ENCODE measurements at places on chromosomes 3 and 15.

- no peak for DNase-seq
Observed at GRCh38 chr15:73176598-73176997, 124.3 kb downstream of the NEO1 start.

GRCh38 chr3:126135406-126136076 is 44.8 kb downstream of the ALDH1L1 start:
- no peak for DNase-seq

GRCh38 chr3:55066551-55067047 is 138.7 kb upstream of the LRTM1 start:
- no peak for DNase-seq

- DNase-seq: no peak
Observed at GRCh38 chr3:62566022-62566557, 192.7 kb upstream of the FEZF2 start.

GRCh38 chr3:163422671-163423070 is 1655.6 kb downstream of the SI start:
- no peak for DNase-seq

- no peak for DNase-seq
Observed at GRCh38 chr3:134357914-134358811, 16.1 kb downstream of the AMOTL2 start.

GRCh38 chr15:61364871-61365270 is 135.8 kb upstream of the RORA start:
- no peak for DNase-seq

DNA sequence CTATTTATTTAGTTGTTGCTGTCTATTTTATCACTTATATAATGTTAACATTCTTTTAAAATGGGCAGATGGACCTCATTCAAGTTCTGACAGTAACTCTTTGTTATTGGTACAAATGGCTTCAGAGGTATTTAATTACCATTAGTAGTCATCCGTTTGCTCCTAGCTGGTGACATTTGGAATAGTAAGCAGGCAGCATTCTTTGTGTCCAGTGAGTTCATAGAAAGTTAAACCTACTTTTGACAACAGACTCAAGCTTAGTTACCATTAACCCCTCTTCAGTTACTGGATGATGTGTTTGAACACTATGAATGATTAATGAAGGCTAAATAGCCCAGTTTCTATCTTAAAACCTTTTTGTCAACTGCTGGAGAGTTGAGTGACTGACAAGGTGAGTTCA is 500.7 kb upstream of the ATP11B start:
- no peak for DNase-seq

GRCh38 chr3:145760036-145760435 is 400.9 kb downstream of the PLOD2 start:
- DNase-seq: no peak

DNA sequence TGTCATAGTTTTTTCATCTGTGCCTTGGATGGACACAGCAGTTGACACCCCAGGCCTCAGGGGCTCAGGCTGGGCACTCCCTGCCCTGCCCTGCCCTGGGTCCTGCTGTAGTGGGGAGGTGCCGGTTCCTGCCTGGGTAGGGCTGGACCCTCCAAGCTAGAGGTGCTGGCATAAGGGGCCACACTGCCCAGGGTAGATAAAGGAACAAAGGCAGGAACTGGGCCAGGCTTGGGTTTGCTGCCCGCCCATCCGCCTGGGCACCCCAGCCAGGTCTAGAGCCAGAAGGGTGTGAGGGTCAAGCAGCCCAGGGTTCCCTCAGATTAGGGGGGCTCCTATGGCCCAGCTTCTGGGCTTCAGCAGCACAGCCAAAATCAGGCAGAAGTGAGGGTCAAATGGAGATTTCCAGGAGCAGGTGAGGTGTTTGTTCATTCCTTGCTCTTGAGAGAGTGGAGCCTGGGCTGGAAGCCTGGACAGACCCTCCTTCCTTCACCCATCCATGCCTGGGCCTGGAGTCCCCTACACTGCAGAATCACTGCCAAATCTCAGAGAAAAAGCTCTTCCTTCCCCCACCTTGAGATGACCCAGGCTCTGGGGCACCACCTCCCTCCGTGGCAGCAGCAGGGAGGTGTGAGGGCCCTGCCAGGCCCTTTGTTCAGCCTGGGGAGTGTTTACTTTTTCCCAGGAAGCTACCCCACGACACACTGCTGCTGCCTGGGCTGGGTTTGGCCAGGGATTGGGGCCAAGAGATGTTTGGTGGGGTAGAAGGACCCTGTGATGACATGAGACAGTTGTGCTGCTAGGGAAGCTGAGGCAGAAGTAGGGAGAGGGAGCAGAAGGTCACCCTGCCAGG is 7.1 kb downstream of the SEMA3F start:
- DNase-seq: no peak

Measured in HL-60 (cell line).